ENCODE measurements at places on chromosomes 4 and X. TPM values are rescaled to one million over a fixed set of nuclear protein-coding genes. Genes with fewer than 3 reads are reported as not detected.

GRCh38 chrX:73525928-73526690 lies 36.9 kb upstream of the CHIC1 start:
- H3K36me3 ChIP-seq, result peaks cover 10% of the 10 kb centered on the region
- H3K4me1 ChIP-seq, result no peaks in the 10 kb centered on the region
- DNase-seq, result no peak
- no peak overlapping the region for H3K27ac ChIP-seq
- no peaks in the 10 kb centered on the region for H3K27me3 ChIP-seq
- H3K4me3 ChIP-seq, result no peak overlapping the region

DNA sequence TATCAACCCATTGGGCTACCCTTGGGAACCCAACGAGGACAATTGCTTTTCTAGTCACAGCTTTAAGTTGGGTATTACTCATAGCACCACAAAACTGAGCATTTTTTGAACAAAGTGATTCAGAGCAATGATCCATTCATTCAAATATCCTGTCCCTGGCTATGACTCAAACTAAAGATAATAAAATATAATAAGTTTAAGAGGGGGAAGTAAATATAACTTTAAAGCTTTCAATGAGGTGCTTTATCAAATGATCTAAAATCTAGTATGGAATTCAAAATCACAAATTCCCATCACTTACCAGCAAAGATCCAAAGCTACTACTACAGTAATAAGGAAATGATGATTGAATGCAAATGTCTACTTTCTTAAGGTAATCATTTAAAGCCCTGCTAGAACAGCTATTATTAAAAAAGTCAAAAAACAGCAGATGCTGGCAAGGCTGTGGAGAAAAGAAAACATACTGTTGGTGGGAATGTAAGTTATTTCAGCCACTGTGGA lies 39.8 kb upstream of the S100G start:
- peaks cover 6% of the 10 kb centered on the region for H3K4me1 ChIP-seq
- H3K4me3 ChIP-seq, result no peak overlapping the region
- no peaks in the 10 kb centered on the region for H3K27me3 ChIP-seq
- DNase-seq, result no peak
- peak overlapping the region; percentile 20 for H3K27ac ChIP-seq
- H3K36me3 ChIP-seq, result peaks cover 7% of the 10 kb centered on the region

The COL25A1 gene
- not detected for total RNA-seq

DNA sequence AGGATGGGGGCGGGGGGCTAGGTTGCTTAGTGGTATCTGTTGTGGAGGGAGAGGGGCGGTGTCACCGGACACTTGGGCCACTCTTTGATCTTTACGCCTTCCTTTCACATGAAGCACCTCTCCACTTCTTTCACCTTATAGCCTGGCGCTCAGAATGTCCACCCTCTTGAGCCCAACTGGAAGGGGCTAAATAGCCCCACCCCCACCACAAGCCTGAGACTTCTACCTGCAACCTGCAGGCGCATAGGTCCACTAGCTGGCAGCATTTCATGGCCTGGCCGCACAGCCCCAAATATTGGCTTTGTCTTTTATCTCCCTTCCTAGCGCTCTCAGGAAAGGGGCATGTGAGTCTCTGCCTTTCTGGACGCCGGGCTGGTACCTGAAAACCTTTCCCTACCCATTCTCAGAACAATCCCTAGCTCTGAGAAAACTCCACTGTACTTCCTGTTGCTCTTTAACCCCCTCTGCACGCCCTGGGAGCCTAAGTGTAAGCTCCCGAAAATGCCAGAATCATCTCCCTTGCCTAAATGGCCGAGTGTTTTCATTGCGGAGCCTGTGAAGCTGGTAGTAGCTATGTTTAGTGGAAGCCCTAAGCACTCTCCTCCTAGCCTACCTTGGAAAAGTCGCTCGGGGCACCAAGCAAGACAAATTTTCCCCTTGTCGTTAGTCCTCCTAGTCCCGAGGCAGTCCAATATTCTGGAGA lies 1.2 kb upstream of the TRPC5 start:
- DNase-seq, result no peak
- H3K4me1 ChIP-seq, result no peaks in the 10 kb centered on the region
- no peak overlapping the region for H3K27ac ChIP-seq
- no peak overlapping the region for H3K4me3 ChIP-seq
- H3K36me3 ChIP-seq, result no peaks in the 10 kb centered on the region

The PABPC4L gene
- total RNA-seq, result not detected

DNA sequence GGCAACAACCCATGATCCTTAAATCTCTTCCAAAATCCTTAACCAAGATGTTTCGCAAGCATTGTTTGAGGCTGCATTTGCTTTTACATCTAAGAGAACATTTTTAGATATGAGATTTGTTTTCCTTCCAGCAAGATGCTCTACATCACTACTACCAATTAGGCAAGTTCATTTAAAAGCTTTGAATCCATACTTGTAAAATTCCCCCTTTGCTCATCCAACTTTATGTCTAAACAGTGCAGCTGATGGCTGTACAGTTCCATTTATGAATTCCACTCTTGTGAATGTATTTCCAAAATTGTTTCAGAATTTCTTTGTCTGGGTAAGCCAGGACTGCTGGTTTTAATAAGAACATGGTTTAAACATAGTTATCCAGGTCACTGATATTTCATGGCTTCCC lies 31.5 kb downstream of the RAI2 start:
- H3K27me3 ChIP-seq, result no peaks in the 10 kb centered on the region
- H3K27ac ChIP-seq, result no peak overlapping the region
- H3K4me3 ChIP-seq, result no peak overlapping the region
- DNase-seq, result no peak
- no peaks in the 10 kb centered on the region for H3K36me3 ChIP-seq

The GRID2 gene
- total RNA-seq, result not detected

The BRS3 gene
- not detected for total RNA-seq

The GPR34 gene
- total RNA-seq, result 1.0 TPM

The NPFFR2 gene
- not detected for total RNA-seq

DNA sequence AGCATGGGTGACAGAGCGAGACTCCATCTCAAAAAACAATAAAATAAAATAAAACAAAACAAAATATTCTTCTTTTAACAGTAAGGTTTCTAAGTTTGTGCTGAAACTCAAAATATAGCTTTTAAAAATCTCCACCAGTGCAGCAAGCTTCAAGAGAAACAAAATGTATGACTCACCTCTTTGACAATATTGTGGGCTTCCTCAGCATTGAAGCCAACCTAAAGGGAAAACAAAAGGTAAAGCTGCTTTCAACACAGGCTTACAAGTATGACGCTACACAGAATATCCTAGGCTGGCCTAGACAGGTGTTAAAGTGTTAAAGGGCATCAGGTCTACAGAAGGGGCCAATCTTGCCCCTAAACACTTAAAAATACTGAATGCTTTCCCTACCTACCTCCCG lies 1.2 kb downstream of the DYNLT3 start:
- peaks cover 8% of the 10 kb centered on the region for H3K36me3 ChIP-seq
- H3K27ac ChIP-seq, result peak overlapping the region; percentile 90
- peak overlapping the region; percentile 75 for H3K4me3 ChIP-seq
- no peaks in the 10 kb centered on the region for H3K27me3 ChIP-seq
- DNase-seq, result no peak
- peaks cover 22% of the 10 kb centered on the region for H3K4me1 ChIP-seq

DNA sequence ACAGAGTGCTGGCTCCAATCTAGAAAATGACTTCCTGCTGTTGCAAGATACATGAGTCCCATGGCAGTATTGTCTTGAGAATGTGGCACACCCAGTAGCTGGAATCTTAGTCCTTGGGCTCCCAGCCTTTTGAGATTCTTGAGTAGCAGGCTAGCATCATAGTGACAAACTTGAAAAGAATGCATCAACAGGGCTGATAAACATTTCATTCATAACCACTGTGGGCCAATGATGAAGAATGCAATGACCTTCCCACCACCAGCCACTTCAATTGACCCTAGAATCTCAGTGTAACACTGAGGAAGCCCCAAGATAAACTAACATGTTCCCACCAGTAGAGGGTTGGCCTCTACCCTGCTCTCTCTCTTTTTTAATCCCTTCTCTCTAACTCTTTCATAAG lies 329.3 kb downstream of the GBA3 start:
- no peaks in the 10 kb centered on the region for H3K36me3 ChIP-seq
- H3K4me1 ChIP-seq, result no peaks in the 10 kb centered on the region
- no peaks in the 10 kb centered on the region for H3K27me3 ChIP-seq
- no peak for DNase-seq
- no peak overlapping the region for H3K4me3 ChIP-seq

GRCh38 chr4:119638359-119638758 lies 9.8 kb upstream of the PDE5A start:
- H3K36me3 ChIP-seq, result no peaks in the 10 kb centered on the region
- no peak overlapping the region for H3K27ac ChIP-seq
- H3K4me3 ChIP-seq, result no peak overlapping the region
- peaks cover 11% of the 10 kb centered on the region for H3K27me3 ChIP-seq
- DNase-seq, result no peak
- no peaks in the 10 kb centered on the region for H3K4me1 ChIP-seq

DNA sequence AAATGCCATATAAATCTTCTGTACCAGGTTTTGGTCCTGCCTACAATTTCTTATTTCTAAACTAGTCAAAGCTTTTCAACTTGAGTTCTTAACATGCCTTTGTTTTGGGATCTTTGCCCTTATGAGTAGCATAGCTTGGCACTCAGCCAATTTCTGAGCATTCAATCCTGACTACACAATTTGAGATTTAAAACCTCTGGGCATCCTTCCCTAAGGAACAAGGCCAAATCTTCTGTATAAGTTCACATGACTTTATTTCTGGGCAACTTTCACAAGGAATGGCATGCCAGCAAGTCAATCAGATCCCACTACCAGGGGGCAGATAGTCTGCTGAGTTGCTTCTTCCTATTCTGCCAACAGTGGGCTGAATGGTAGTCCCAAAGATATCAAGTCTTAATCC lies 254.2 kb downstream of the ADAMTS3 start:
- DNase-seq, result no peak
- H3K4me3 ChIP-seq, result no peak overlapping the region
- peaks cover 8% of the 10 kb centered on the region for H3K4me1 ChIP-seq
- no peak overlapping the region for H3K27ac ChIP-seq
- no peaks in the 10 kb centered on the region for H3K36me3 ChIP-seq

- H3K27me3 ChIP-seq, result peaks cover 27% of the 10 kb centered on the region
- peak overlapping the region; percentile 25 for H3K4me3 ChIP-seq
- no peaks in the 10 kb centered on the region for H3K36me3 ChIP-seq
- H3K27ac ChIP-seq, result no peak overlapping the region
Observed at GRCh38 chr4:1767770-1768366, 25.2 kb upstream of the FGFR3 start.

The ADAM29 gene
- total RNA-seq, result not detected

DNA sequence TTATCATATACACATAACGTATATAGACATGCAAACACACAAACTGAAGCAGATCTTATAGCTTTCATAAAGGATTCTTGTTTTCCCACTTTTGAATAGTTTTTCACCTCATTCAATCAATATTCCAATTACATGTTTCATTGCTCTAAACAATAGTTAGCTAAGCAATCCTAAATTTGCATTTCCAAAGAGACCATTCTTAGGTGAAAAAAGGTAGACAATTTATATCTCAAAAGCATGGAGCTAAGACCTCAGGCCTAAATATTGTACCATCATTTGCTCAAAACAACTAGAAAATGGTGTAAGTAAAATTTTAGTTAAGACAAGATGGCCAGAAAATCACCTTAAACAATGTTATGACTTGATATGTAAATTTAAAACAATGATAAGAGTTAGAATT lies 1148.5 kb upstream of the DIAPH2 start:
- no peak overlapping the region for H3K27ac ChIP-seq
- H3K4me1 ChIP-seq, result no peaks in the 10 kb centered on the region
- H3K27me3 ChIP-seq, result no peaks in the 10 kb centered on the region
- no peak overlapping the region for H3K4me3 ChIP-seq
- no peak for DNase-seq

DNA sequence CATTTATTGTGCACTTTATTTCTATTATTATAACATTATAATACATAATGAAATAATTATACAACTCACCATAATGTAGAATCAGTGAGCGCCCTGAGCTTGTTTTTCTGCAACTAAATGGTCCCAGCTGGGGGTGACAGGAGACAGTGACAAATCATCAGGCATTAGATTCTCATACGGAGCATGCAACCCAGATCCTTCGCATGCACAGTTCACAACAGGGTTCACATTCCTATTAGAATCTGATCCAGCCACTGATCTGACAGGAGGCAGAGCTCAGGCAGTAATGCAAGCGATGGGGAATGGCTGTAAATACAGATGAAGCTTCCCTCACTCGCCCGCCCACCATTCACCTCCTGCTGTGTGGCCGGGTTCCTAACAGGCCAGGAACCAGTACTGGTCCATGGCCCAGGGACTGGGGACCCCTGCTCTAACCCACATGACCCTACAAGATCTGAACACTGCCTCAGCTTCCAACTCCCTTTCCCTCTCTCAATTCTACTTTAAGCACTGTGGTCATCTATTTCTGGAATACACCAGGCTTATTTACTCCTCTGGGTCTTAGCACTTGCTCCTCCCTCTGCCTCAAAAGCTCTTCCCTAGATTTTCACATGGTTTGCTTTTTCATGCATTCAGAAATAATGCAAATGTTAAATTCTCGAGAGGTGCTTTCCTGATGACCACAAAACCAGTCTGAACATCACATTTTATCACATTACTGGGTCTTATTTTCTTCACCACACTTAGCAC lies 166.8 kb upstream of the HCCS start:
- H3K36me3 ChIP-seq, result no peaks in the 10 kb centered on the region
- no peak for DNase-seq
- H3K4me3 ChIP-seq, result no peak overlapping the region
- no peaks in the 10 kb centered on the region for H3K27me3 ChIP-seq
- H3K4me1 ChIP-seq, result no peaks in the 10 kb centered on the region

The ADAMTS3 gene
- not detected for total RNA-seq

DNA sequence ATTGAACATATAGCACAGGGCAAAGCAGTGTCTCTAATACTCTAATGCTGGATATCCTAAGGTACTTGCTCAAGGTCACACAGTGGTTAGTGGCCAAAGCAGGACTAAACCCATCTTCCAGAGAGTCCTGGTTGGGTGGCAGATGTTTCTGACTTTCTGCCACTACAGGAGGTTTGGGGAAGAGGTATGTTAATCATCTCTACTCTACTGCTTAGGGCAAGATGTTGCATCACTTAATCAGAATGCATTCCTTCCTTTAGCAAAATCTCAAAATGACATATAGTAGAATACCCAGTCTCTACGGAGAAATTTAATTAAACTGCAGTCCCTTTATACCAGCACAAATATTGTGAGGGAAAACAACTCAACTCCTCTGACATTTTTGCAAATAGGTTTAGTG lies 190.7 kb upstream of the FAM241A start:
- DNase-seq, result no peak
- H3K4me3 ChIP-seq, result no peak overlapping the region
- H3K27ac ChIP-seq, result no peak overlapping the region
- H3K4me1 ChIP-seq, result no peaks in the 10 kb centered on the region
- H3K27me3 ChIP-seq, result no peaks in the 10 kb centered on the region
- H3K36me3 ChIP-seq, result no peaks in the 10 kb centered on the region

- no peak for DNase-seq
- no peaks in the 10 kb centered on the region for H3K27me3 ChIP-seq
- H3K36me3 ChIP-seq, result no peaks in the 10 kb centered on the region
- H3K4me1 ChIP-seq, result no peaks in the 10 kb centered on the region
- H3K4me3 ChIP-seq, result no peak overlapping the region
- H3K27ac ChIP-seq, result no peak overlapping the region
Observed at GRCh38 chr4:84338367-84338766, 160.7 kb downstream of the NKX6-1 start.
